Inflammatory macrophage treated with lipopolysaccharide for 1 hour (primary cell): ENCODE measurements at places on chromosomes 3 and 15.

GRCh38 chr15:101255615-101256241, 3.9 kb upstream of the CHSY1 start:
- no peak for DNase-seq

DNA sequence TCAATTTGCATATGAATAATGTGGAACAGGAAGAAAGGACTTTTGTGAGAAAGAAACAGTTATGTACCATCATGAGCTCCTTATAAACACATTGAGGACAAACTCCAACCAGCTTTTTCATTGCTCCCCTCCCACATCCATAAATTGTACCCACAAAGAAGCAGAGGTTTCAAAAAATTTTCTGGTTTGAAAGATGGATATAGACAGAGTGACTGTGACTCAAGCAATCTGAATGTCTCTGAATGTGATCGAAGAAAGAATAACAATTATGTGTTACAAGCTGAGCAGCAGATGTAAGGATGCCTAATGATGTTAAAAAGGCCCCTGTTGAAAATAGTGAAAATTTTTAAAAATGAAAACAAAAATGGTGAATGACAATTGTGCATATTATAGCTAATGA, 127.4 kb downstream of the TFG start:
- DNase-seq = no peak

DNA sequence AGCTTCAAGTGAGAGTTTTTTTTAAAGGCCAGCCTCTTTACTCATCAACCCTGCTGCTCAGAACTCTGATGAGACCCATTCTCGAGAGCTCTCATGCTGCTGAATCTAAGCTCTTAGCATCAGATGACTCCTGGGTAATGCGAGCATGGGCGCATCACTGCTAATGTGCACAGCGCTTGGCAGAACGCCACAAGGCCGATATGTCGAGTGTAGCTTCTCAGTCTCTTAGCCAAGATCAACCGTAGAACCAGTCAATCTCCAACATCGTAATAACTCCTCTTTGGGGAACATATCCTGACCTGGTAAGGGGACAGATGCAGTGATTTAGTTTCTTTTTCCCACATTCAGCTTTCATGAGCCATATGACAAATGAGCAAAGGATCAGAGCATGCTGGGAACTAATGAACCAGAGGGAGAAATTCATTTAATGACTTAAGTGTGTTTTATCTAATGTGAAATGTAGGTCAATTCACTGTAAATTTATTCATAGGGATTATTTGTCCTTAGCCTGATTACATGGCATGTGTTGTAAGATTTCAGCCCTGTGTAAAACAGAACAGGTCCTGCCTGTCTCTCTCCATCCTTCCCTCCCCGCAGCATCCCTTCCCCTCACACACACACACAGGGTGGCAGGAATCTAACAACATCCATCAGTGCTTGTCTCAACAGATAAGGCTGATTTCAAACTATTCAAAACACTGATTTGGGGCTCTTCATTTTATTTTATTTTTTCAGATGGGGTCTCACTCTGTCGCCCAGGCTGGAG, 195.4 kb upstream of the C2CD4B start:
- DNase-seq = no peak

- no peak for DNase-seq
These were observed 110.1 kb upstream of the LPP start for GRCh38 chr3:188043891-188044290.

GRCh38 chr15:58490086-58490887, 58.5 kb downstream of the LIPC start:
- DNase-seq = no peak

GRCh38 chr15:68484696-68485400, 52.9 kb upstream of the ITGA11 start:
- no peak for DNase-seq

DNA sequence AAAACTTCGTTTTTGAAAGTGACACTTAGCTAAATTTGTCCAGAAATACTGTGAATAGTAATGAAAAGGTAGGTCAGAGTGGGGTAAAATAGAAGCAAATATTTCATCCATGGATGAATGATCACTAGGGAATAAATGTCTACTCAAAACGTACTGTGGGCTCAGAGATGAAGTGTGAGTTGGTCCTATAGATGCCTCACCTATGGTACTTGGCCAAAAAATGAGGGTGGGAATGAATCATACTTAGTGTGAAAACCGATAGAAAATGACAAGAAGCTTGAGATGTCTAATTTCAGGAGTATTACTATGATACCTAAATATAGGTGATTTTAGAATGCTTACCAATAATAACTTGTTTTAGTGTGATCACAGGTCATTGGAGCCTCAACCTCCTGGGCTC, 155.9 kb downstream of the GMNC start:
- DNase-seq = no peak

DNA sequence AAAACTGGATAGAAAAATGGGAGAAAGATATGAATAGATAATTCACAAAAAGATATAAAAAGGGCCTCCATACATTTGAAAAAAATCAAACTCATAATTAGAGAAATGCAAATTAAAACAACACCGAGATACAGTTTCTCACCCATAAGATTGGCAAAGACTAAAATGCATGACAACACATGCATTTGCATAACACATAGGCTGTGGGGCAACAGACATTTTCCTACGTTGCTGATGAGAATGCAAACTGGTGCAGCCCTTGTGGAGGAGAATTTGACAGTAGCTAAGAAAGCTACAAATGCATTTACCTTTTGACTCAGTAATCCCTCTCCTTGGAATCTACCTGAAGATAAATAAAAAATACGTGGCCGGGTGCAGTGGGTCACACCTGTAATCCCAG, 11.4 kb upstream of the CAND2 start:
- peak; percentile 9 for DNase-seq

DNA sequence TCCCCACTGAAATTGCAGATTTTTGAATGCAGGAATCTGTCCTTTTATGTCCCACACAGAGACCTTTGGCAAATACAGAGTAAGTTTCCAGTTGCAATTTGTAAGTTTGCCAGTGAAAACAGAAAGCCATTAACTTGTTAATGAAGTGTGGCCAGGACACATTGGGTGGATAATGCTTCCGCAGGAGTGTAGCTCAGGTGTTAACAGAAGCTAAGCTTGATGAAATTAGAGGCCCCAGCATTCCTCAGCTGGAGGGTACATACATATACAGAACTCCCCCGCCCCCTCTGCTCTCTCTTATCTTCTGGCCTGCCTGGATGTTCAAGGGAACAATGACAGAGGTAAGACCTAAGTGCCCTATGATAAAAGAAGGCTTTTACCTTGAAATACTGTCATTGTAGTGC, 8.1 kb upstream of the LRRC2 start:
- DNase-seq = no peak

- peak; percentile 24 for DNase-seq
These were observed 18.7 kb downstream of the ISG20 start for GRCh38 chr15:88657326-88658069.

GRCh38 chr15:58566029-58566428, 134.2 kb downstream of the LIPC start:
- DNase-seq = no peak

DNA sequence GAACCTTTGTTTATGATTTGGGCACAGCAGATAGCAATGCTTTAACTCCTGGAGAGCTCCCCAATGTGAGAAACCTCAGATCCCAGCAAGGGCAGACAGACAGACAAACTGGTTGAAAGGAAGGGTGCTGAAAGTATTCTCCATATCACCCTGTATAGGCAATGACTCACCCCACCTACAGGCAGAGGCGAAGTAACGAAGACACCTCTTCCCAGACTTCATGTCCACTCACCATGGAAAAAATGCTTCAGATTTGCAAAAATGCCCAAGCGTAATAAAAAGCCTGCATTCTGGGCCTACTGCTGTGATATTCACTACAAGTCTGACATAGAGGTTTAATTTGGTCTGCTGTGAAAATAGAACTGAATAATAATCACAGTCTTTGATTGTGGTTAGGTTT, 50.5 kb downstream of the THBS1 start:
- no peak for DNase-seq
